ENCODE measurements at places on chromosomes 3 and 15. TPM values are rescaled to one million over a fixed set of nuclear protein-coding genes. Genes with fewer than 3 reads are reported as not detected.

DNA sequence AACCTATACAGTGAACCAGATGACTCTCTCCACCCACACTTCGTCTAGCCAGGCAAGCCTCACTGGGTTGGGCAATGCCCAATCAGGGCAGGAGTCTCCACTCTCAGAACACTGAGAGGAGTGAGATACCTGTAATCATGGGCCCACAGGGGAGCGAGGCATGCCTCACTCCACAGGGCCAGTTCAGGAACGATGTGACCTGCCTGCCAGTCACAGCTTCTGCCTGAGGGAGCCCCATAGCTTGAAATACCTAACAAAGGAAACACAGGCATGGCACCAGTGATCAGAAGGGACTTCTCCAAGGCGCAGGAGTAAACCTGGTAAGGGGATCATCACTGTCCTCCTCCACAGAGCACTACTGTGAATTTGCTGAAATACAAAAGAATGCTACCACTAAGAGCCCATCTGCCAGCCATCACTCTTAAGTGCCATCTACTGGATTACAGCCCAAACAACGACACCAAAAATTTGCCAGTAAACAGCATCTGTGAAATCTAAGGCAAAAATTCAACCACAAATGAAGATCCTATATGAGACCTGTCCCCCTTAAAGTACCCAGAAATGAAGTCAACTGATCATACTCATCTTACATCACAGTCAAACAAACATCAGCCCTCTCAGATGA is 689.9 kb upstream of the SEMA6D start:
- peak; percentile 1 for DNase-seq

DNA sequence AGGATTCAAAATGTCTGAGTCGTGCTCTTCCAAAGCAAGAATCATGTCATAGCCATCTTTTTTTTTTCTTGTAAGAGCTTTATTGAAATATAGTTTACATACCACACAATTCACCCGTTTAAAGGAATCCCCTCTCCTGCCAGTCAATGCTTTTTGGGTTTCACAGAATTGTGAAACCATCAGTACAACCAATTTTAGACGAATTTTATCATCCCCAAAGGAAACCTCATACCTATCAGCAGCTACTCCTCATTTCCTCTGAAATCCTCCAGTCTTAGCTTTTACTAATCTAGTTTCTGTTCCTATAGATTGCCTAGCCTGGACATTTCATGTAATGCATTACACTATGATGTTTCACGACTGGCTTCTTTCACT is 39.6 kb downstream of the ADIPOQ start:
- no peak for DNase-seq

- no peak for DNase-seq
Observed at GRCh38 chr15:33587773-33588172, 277.0 kb downstream of the RYR3 start.

DNA sequence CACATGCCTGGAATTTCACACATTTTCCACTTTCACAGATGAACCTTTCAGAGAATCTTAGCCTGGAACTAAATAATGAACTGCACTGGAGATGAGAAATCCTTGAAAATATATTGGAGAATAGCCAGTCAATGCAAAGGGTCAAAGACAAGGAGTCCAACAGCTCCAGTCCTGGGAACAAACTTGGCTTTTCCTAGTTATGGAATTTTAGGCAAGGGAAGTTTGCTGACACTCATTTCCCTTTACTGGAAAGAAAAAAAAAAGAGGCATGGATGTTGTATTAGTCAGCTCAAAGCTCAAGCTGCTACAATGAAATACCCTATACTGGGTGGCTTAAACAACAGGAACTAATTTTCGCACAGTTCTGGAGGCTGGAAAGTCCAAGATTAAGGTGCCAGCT is 690.8 kb upstream of the ARPP21 start:
- DNase-seq = no peak

- DNase-seq = no peak
Observed at GRCh38 chr3:63870615-63871005, 6.9 kb downstream of the ATXN7 start.

DNA sequence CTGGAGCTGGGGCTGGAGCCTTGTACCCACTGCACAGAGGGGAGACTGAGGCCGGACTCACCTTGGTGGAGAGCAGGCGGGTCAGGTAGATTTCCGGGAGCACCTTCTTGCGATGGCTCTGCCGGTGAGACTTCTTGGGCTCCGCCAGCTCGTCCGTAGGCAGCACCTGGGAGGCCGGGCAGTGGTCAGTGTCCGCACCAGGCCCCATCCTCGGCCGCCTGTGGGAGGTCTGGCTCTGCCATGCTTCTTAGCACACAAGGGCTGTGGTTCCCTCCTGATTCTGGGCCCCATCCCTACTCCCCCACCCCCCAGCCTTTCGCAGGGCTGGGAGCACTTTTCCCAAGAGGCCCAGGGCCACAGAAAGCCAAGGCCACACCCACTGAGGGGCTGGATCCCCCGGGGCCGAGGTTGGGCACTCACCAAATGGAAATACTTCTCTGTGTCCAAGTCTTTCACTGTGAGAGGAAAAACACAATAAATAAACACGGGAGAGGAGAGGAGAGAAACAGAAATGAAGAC is 17.4 kb downstream of the H1-8 start:
- no peak for DNase-seq

DNA sequence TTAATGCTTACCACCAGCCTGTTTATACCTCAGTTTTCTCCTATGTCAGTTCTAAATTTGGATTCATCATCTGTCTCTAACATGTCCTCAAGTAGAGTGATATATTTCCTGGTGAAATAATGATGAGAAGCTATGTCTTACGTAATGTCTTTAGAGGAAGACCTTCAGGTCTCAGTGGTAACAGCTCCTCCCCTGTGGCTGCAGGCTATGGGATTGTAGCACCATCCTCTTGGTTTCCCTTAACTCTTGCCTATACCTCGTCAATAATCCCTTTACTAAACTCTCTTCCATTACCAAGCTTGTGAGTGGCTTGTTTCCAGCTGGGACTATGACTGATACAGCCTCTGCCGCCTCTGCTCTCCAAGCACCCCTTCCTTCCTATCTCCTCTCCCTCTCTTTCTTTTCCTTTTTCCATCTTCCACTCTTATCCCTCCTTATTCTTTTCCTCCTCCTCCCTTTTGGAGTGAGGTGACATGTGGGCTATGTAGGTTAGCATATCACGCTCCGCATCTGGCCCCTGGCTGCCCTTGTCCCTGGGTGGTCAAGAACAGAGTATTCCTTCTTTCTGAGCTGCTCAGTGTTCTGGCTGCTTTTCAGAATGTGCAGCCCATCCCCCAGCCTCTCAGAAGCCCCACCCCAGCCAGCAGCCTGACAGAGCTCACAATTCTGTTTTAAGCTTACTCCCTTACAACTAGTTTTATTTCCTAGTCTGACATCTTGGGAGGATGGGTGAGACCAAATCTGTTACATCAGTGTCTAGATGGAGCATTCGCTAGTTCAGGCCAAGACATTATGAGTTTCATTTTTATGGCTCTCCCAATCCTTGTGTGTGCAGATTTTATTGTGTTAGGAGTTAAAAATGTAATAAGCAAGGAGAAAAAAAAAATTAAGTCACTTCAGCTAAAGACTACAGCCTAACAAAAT is 75.0 kb upstream of the RNU6-1 start:
- DNase-seq = peak; percentile 63

DNA sequence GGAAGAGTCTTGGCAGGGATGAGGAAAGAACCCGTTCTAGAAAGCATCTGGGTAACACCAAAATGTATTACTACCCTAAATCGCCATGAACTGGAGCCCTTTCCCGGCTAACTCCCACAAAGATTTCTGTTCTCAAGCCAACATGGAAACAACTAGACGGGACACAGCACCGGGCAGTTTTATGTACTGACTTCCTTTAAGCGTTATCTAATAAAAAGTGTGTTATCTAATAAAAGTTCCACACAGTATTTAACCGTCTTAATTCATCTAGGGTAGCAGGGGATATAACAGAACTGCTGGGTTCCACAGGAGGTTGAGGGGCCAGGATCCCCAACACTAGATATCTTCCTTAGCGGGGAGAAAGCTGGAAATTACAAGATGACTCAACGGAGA is 347 bp upstream of the C3orf62 start:
- DNase-seq = no peak

GRCh38 chr3:33237439-33237838 is 18.8 kb upstream of the SUSD5 start:
- no peak for DNase-seq

DNA sequence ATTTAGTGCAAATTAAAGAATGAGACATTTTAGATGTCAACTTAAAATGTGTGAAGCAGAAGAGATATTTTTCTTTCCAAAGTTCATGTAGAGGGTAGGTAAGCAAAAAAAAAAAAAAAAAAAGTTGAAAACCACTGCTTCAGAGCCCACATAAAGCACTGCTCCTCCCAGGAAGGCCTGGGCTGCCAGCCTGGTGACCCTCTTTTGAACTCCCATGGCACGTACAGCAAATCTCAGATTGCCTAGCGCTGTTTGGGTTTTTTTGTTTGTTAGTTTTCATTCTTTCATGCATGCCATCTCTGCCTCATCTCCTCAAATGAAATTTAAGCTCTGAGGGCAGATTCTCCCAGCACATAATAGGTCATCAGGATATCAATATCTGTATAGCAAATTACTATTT is 120.1 kb downstream of the SRGAP3 start:
- no peak for DNase-seq

- no peak for DNase-seq
Observed at GRCh38 chr15:84799511-84800187, 17.5 kb upstream of the ALPK3 start.

DNA sequence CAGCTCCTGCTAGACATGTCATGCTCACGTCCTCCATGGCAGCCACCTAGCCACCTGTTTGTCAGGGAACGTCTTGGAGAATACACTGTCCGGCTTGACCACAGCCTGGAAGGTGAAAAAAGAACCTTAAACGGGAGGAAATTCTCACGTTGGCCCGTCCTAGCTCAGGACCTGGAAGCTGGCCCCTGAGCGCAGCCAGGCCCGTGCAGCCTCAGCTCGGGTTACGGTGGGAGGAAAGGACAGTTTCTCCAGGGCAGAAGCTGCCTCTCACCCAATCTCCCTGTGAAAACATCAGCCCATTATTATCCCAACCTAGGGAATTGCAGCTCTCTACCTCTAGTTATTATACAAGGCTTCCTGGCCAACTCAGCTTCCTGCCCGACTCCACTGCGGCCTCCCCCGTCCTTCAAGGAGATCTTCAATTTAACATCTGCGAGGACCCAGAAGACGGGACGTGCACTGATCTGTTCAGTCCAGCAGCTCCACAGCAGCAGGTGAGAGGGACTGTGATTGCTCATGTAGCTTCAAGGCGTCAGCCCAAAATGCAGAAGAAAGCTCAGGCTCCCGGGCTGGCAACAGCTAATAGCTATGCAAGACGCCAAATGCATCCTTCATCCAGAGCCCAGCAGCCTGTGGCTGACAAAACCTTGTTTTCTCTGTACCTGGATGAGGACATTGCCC is 84.7 kb downstream of the ADAMTS17 start:
- no peak for DNase-seq

GRCh38 chr3:172752651-172753050 is 2.1 kb downstream of the ECT2 start:
- DNase-seq = no peak

GRCh38 chr15:51224428-51224827 is 114.0 kb downstream of the CYP19A1 start:
- DNase-seq = no peak

GRCh38 chr3:4977001-4977852 is 2.0 kb upstream of the BHLHE40 start:
- DNase-seq = no peak

DNA sequence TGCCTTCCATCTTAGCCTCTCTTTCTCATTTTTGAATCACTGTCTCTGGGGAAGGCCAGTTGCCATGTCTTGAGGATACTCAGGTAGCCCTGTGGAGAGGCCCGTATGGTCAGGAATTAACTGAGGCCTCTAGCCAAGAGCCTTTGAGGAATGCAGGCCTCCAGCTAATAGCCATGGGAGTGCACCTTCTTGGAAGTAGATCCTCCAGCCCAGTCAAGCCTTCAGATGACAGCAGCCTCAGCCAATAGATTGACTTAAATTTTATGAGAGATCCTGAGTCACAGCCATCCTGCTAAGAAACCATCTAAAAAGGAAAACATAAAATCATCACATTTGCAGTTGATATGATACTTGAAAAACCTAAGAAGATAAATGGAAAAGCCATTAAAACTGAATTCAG is 112.5 kb upstream of the BNIP2 start:
- no peak for DNase-seq

GRCh38 chr3:172511783-172512762 is 11.2 kb downstream of the TNFSF10 start:
- no peak for DNase-seq

DNA sequence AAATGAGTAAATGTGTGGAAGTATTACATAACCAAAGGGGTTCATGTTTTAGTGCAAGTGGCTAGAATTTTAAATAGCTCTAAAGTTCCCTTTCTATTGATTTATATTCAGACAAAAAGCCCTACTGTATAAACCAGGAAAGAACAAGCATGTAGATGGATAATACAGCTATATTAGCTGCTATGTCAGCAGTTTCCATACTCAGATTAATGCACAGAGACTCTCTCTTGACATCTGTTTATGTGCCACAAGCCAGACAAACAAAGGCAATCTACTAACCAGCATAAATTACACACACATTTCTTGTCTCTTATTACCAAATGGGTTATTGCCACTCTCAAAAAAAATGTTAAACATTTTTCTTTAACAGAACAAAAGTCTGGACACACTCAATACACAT is 760.1 kb upstream of the NECTIN3 start:
- no peak for DNase-seq

GRCh38 chr3:35737934-35738706 is 98.8 kb downstream of the ARPP21 start:
- DNase-seq = no peak

Gene DPPA2
- polyA plus RNA-seq = 1.2 TPM

Gene SCAMP5
- 18.8 TPM for polyA plus RNA-seq

Gene CDCP1
- polyA plus RNA-seq = 1.2 TPM

Gene PLA2G4E
- polyA plus RNA-seq = 0.03 TPM

Gene SEMA6D
- 29.9 TPM for polyA plus RNA-seq

Gene MAP1A
- 7.5 TPM for polyA plus RNA-seq

Gene IL20RB
- polyA plus RNA-seq = 0.43 TPM

Gene DISP2
- polyA plus RNA-seq = 1.3 TPM

Gene FAM98B
- polyA plus RNA-seq = 96.8 TPM
